A375 (cell line): ENCODE measurements at places on chromosomes 5 and 9. TPM values are rescaled to one million over a fixed set of nuclear protein-coding genes. Genes with fewer than 3 reads are reported as not detected.

The SCGB3A1 gene
- total RNA-seq = not detected in 2 replicates

The PLEKHG4B gene
- total RNA-seq = 0.37 and 0.83 TPM in 2 replicates

The NIPAL4 gene
- total RNA-seq = 0.19 and 0.42 TPM in 2 replicates

The CCNJL gene
- 15.5 and 18.9 TPM in 2 replicates for total RNA-seq

The FBP2 gene
- total RNA-seq = not detected in 2 replicates

The PTGES gene
- 20.8 and 27.2 TPM in 2 replicates for total RNA-seq

The C5orf52 gene
- not detected in 2 replicates for total RNA-seq

The DOK3 gene
- 2.3 and 3.1 TPM in 2 replicates for total RNA-seq

The RLN1 gene
- total RNA-seq = 0.21 TPM in 1 of 2 replicates, not detected in the other

The KIF24 gene
- 4.5 and 4.6 TPM in 2 replicates for total RNA-seq

The GAS1 gene
- 1.4 and 2.3 TPM in 2 replicates for total RNA-seq

The C8G gene
- total RNA-seq = not detected in 2 replicates

The TNFSF15 gene
- not detected in 2 replicates for total RNA-seq

The ZNF483 gene
- total RNA-seq = 3.3 and 3.8 TPM in 2 replicates

The GBA2 gene
- total RNA-seq = 49.6 and 50.5 TPM in 2 replicates

The PCDHA13 gene
- 1.3 and 1.4 TPM in 2 replicates for total RNA-seq

The SLC25A51 gene
- 19.2 and 21.4 TPM in 2 replicates for total RNA-seq

The AHRR gene
- 23.2 and 29.2 TPM in 2 replicates for total RNA-seq

The LCN15 gene
- total RNA-seq = not detected in 2 replicates

The OSMR gene
- total RNA-seq = 13.5 and 14.2 TPM in 2 replicates

The DNAH5 gene
- 0.27 and 0.30 TPM in 2 replicates for total RNA-seq

The KCNV2 gene
- not detected in 2 replicates for total RNA-seq

The LVRN gene
- 0.08 TPM in 1 of 2 replicates, not detected in the other for total RNA-seq

The FOXD4L4 gene
- 0.03 TPM in 1 of 2 replicates, not detected in the other for total RNA-seq

The C1QTNF3 gene
- 2.3 and 2.8 TPM in 2 replicates for total RNA-seq

The PROB1 gene
- total RNA-seq = 0.79 and 1.1 TPM in 2 replicates

The SPAAR gene
- 0.60 TPM in 1 of 2 replicates, not detected in the other for total RNA-seq

The TRPM6 gene
- total RNA-seq = not detected in 2 replicates

The NREP gene
- total RNA-seq = 28.6 and 38.3 TPM in 2 replicates

The FGF1 gene
- total RNA-seq = 2.3 and 3.1 TPM in 2 replicates

The CAVIN4 gene
- 0.80 and 1.1 TPM in 2 replicates for total RNA-seq

The S1PR3 gene
- not detected in 2 replicates for total RNA-seq

The PCDHGB1 gene
- 4.5 and 5.0 TPM in 2 replicates for total RNA-seq
